Skin of body (tissue), 3 donors: ENCODE measurements at places on chromosomes 5 and 9. TPM values are rescaled to one million over a fixed set of nuclear protein-coding genes. Genes with fewer than 3 reads are reported as not detected.
A peak's percentile ranks its signal among the peaks of the same experiment; 100 is the strongest.

LCP2 gene
- total RNA-seq: 10.2 TPM

DNA sequence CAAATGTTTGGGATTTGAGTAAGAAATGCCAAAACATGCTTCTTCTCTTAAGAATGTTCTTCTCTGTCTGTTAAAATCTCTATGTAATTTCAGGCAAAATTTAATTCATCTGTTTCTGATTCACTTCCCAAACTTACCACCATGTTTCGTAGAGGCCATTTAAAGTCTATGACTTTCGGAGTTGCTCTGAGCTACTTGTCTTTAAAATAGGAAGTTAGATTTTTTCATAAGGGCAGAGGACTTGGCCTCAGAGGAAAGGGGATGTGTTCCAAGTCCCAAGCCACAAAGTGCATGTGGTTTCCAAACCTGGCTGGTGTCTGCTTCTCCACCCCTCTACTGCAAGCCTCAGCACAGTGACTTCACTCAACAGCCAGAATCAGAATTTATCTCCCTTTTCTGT lies 111.3 kb upstream of the ADRA1B start:
- peak; percentile 45 for DNase-seq

- DNase-seq: peak; percentile 73
These were observed 103.2 kb downstream of the USP20 start for GRCh38 chr9:129938291-129938979.

GRCh38 chr9:127498298-127498697 lies 47.0 kb downstream of the LRSAM1 start:
- DNase-seq: no peak

GRCh38 chr5:93715761-93716160 lies 25.6 kb downstream of the POU5F2 start:
- no peak for DNase-seq

DNA sequence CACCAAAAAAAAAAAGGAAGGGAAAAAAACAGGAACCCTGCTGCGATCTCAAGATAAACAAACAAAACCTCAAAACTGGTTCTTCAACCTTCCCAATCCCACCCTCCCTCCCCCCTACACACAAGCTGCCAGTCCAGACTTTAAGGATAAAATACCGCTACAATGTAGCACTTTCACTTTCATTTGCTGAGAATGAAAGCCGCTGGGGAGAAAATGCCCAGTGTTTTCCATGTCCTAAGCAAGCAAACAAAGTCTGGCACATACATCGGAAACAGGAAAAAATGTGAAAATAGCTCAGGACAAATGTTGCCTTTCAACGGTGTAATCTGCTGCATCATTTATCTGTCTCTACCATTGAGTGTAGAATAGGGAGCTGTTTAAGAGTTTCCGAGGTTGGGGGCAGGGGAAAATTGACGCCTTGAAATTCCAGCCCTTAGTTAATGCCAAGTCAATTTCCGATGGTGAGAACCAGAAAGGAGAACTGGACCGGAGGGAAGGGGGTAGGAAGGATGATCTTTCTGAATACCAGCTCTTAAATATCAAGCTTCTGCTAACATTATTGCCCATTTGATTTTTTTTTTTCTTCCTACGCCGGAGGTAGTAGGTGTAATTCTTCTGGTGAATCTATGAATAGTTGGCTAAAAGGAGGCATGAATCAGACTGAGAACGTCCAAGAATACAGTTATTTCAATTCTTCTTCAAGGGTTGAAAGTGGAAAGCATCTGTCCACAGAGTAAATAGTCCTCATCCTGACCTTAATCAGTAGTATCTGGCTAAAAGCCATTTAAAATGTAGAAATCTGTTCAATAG lies 1.2 kb upstream of the ADAMTS6 start:
- peak; percentile 70 for DNase-seq

- no peak for DNase-seq
These were observed 326.9 kb downstream of the SH3GL2 start for GRCh38 chr9:17905781-17906175.

DNA sequence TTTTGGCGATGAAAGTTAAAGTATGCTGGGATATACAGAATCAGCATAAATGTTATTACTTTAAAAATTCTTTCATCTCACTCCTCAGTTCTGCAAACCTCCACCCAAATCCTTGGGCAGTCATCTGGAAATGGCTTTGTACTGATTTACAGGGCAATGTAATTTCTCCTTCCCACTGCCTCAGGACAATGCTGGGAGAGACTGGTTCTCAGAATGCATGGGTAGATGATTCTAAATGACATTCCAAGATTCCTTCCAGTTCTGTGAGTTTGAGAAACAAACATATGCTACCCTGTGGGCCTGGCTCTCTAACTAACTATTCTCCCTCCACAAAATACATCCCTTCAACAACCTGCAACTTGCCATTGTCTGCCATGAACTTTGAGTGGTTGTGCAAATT lies 7.5 kb upstream of the PSAT1 start:
- DNase-seq: no peak
